ENCODE measurements at places on chromosomes 12 and 14.

- no peak for DNase-seq
Measured at GRCh38 chr12:109124878-109125648, 8.7 kb downstream of the ACACB start.

DNA sequence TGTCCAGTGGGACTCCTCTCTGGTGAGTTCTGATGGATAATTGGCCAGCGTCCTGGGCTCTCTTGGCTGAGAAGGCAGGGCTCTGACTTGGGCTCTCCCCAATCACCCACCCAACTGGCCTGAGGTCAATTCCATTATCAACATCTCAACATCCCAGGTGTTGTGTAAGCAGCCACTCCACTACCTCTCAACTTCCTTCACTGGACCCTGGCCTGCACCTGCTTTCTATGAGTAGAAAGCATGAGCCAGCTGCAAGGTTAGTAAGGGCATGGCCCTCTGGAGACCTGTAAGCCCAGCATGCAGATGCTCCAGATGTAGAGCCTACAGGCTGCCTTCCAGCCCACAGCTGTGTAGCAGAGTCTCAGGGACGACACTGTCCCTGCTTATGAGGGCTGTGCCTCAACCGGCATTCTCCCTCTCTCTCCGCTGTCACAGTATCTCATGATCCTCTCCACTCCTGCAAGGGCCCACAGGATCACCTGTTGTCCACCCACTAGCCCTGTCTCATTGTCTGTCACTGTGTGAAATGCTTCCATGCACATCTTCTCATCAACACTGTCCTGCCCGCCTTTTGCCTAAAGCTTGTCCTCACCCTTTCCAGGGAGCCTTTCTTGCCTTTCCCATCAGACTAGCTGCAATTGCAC lies 5.4 kb upstream of the KRT81 start:
- DNase-seq = no peak

- DNase-seq = no peak
Measured at GRCh38 chr12:12513416-12514006, 49.2 kb downstream of the DUSP16 start.

DNA sequence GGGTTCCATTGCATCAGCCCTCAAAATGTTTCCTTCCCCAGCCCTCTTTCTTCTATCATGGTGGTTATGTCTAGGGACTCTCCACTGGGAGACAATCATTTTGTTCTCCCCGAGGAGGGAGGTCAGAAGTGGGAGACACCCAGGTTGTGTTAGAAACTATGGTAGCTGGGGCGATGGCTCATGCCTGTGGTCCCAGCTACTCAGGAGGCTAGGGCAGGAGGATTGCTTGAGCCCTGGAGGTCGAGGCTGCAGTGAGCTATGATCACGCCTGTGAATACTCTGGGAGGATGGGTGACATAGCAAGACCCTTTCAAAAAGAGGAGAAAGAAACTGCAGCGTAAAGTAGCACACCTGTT lies 13.0 kb upstream of the LRRC23 start:
- no peak for DNase-seq

Data from NCI-H1694 (cell line).